ENCODE measurements at places on chromosomes 11 and 22. TPM values are rescaled to one million over a fixed set of nuclear protein-coding genes. Genes with fewer than 3 reads are reported as not detected.

The ENTHD1 gene
- not detected for total RNA-seq

The CHCHD10 gene
- total RNA-seq = 77.5 TPM

The LAYN gene
- 2.6 TPM for total RNA-seq

The OR10A2 gene
- not detected for total RNA-seq

The RASL10A gene
- total RNA-seq = 3.6 TPM

The JAML gene
- total RNA-seq = not detected

The KLHL35 gene
- total RNA-seq = 2.2 TPM

The MRPL11 gene
- 70.3 TPM for total RNA-seq

The GP1BB gene
- total RNA-seq = 89.4 TPM

The E2F8 gene
- 5.2 TPM for total RNA-seq

The THY1 gene
- total RNA-seq = 6.3 TPM

The FAM180B gene
- total RNA-seq = not detected

The KRTAP5-8 gene
- not detected for total RNA-seq

The KDELR3 gene
- 19.7 TPM for total RNA-seq

The DGCR2 gene
- total RNA-seq = 82.1 TPM

The MS4A7 gene
- total RNA-seq = not detected

The VSIG10L2 gene
- not detected for total RNA-seq

The KLHDC7B gene
- total RNA-seq = 0.07 TPM

The ANAPC15 gene
- 49.9 TPM for total RNA-seq

The SGSM1 gene
- 0.25 TPM for total RNA-seq

The TSPAN4 gene
- 140 TPM for total RNA-seq

The BIRC2 gene
- 40.4 TPM for total RNA-seq

The BIK gene
- total RNA-seq = 41.7 TPM

The MAJIN gene
- total RNA-seq = not detected

The RABL2B gene
- total RNA-seq = 13.0 TPM

The WNT7B gene
- total RNA-seq = not detected

The TIMP3 gene
- 72.8 TPM for total RNA-seq

The OR8D4 gene
- total RNA-seq = not detected

The TBX1 gene
- 0.12 TPM for total RNA-seq

The MS4A6E gene
- not detected for total RNA-seq

The OR4A47 gene
- total RNA-seq = not detected

The FOLH1 gene
- not detected for total RNA-seq

The C11orf52 gene
- total RNA-seq = 7.4 TPM

The GLB1L2 gene
- 2.0 TPM for total RNA-seq
